Gastroesophageal sphincter (tissue), 4 donors: ENCODE measurements at places on chromosomes 4 and X.

GRCh38 chr4:168528131-168528949 lies 31.5 kb downstream of the PALLD start:
- ATAC-seq = no peak

DNA sequence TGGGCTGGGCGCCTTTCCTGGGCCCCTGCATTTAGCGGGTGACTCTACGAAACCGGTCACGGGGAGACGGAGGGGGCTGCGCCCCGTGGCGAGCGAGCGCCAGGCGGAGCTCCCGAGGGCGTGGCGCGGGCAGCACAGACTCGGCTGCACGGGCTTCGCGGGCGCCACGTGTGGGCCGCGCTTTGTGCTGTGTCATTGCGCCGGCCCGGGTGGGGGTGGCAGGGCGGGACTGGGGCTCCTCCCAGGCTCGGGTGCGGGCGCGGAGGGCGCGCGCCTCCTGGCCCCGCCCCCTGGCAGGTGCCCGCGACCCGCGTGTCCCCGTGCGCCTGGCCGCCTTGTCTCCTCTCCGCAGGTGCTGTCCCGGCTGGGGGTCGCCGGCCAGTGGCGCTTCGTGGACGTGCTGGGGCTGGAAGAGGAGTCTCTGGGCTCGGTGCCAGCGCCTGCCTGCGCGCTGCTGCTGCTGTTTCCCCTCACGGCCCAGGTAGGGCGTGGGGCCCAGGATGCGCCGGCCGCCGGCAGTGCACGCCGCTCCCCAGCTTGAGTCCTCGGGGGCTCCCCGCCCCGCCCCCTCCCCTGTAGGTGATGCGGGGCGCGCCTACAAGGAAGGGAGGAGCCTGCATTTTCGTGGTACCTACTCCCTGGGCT lies 651 bp downstream of the UCHL1 start:
- ATAC-seq = peak; percentile 74

- no peak for ATAC-seq
These were observed 62.2 kb upstream of the TBC1D9 start for GRCh38 chr4:140818433-140818832.

DNA sequence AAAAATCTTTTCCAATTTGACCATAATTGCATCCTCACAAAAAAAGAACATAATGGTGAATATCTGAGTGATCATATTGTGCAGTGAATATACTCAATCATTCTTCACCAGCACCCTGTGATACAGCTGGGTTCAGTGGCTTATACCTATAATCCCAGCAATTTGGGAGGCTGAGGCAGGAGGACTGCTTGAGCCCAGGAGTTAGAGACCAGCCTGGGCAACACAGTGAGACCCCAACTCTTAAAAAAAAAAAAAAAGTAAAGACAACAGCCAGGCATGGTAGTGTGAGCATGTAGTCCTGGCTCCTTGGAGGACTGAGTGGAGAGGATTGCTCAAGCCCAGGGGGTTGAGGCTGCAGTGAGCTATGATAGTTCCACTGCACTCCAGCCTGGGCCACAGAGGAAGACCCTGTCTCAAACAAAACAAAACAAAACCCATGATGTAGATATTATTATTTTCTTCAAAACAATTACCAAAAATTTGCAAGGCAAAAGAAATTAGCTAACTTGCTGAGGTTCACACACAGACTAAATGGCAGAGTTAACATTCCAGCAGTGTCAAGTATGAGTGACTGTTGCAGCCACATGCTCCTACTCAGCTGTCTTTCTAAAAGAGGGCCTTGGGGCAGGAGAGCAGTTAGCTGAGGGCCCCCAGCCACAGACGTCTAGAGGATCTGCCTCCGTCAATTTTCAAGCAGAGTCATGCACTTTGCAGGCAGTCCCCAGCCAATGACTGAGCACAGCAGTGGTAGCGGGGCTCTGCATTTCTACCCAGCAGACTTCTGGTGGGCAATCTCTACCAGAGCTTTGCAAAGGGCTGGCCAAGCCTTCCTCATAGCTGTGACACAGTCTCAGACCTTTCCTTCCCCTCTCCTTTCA lies 33.4 kb downstream of the ADGRA3 start:
- no peak for ATAC-seq

DNA sequence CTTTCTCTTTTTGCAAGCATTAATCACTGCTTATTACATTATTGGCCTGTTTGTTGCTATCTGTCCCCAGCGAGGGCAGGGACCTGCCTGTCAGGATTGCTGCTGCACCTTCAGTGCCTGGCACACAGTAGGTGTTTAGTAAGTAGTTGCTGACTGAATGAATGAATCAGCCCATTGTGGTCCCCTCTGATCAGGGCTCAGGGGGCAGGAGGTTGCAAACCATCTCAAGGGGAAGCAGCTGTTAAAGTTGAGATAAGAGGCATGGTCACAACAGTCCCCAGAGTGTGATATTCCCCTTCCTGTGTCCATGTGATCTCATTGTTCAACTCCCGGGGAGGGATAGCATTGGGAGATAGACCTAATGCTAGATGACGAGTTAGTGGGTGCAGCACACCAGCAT lies 85.4 kb downstream of the WFS1 start:
- ATAC-seq = no peak

- ATAC-seq = no peak
These were observed 22.6 kb downstream of the NAP1L5 start for GRCh38 chr4:88674979-88675378.

- peak; percentile 23 for ATAC-seq
These were observed 775 bp downstream of the KCTD8 start for GRCh38 chr4:44447563-44448504.

- ATAC-seq = no peak
These were observed 10.4 kb upstream of the DGAT2L6 start for GRCh38 chrX:70166601-70167590.

GRCh38 chr4:67687636-67688035 lies 13.3 kb downstream of the UBA6 start:
- ATAC-seq = no peak

GRCh38 chr4:26619784-26620183 lies 35.9 kb downstream of the TBC1D19 start:
- no peak for ATAC-seq
